ENCODE measurements at places on chromosomes 16 and 17.

- no peak for DNase-seq
Measured at GRCh38 chr17:72945473-72945872, 147.0 kb downstream of the SLC39A11 start.

DNA sequence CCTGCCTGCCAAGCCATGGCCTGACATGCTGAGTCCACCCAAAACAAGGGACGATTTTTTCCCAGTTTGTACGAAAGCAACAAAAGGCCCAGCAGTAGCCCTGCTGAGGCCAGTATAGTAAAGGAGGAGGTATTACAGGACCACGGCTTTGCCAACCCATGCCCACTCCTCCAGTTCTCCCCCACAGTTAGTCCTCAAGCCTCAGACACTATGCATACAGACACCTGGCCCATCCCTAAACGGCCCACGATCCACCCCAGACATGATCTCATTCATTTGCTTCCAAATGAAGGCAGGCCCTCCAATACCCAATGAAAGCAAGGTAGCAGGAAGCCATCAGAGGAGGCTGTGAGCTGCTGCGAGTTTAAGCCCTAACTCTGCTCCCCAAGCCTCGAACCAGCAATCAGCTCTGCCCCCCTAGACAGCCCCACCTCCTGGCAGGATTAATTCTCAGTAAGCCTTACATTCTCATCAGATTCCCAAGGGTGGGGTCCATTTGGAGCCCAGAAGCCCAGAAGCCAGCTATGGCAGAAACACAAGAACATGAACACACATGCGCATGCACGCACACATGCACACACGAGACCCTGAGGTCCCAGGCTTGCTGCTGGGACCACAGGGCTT is 4.9 kb downstream of the HDAC5 start:
- DNase-seq: no peak

- no peak for DNase-seq
Measured at GRCh38 chr17:47957591-47958490, at the start of gene PRR15L. TSS of gene PRR15L (minus strand) at chr17:47957883. CDS start at chr17:47953234, 4,649 bp downstream.

- DNase-seq: no peak
Measured at GRCh38 chr17:41914358-41914766, 4.4 kb downstream of the ACLY start.

DNA sequence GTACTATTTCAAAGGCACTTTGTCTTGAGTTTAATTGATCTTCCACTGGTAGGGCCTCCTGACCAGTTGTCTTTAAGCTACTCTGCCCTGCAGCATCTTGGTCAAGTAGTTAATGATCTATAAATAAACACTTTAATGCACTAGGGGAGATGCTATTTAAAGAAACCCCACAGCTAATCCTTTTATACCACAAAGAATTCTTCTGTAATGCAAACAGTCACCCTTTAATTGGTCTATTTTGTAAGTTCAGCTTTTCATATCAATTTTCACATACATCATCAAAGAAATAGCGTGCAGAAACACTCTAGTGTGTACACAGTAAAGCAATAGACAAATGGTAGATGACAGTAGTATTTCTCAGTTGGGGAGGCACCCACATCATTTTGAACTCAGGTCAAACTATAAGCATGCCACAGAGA is 70.3 kb downstream of the PMP22 start:
- no peak for DNase-seq

DNA sequence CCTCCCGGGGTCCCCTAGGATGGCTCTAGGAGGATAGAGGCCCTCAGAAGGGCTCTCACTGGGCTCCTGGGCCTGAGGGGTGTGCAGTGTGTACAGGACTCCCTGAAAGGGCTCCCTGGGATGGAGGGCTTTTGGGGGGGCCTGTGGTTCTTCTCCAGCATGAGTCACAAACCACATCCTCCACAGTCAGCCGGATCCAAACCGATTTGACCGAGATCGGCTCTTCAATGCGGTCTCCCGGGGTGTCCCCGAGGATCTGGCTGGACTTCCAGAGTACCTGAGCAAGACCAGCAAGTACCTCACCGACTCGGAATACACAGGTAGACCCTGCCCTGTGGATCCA is 4.5 kb downstream of the TRPV2 start:
- peak; percentile 56 for DNase-seq

GRCh38 chr17:9389111-9389527 is 186.5 kb downstream of the STX8 start:
- DNase-seq: no peak

GRCh38 chr16:9300252-9300651 is 208.8 kb downstream of the HAPSTR1 start:
- DNase-seq: no peak

GRCh38 chr17:13076905-13077304 is 59.1 kb upstream of the ELAC2 start:
- DNase-seq: no peak

GRCh38 chr17:28388106-28388505 is 16.6 kb downstream of the SARM1 start:
- no peak for DNase-seq

- no peak for DNase-seq
Measured at GRCh38 chr17:74532115-74532514, 840 bp upstream of the CD300LB start.

GRCh38 chr17:68437979-68438822 is 19.1 kb downstream of the WIPI1 start:
- DNase-seq: peak; percentile 33

- no peak for DNase-seq
Measured at GRCh38 chr17:29930409-29931010, 482 bp upstream of the SSH2 start.

- no peak for DNase-seq
Measured at GRCh38 chr16:72468582-72468981, 296.6 kb upstream of the PMFBP1 start.

DNA sequence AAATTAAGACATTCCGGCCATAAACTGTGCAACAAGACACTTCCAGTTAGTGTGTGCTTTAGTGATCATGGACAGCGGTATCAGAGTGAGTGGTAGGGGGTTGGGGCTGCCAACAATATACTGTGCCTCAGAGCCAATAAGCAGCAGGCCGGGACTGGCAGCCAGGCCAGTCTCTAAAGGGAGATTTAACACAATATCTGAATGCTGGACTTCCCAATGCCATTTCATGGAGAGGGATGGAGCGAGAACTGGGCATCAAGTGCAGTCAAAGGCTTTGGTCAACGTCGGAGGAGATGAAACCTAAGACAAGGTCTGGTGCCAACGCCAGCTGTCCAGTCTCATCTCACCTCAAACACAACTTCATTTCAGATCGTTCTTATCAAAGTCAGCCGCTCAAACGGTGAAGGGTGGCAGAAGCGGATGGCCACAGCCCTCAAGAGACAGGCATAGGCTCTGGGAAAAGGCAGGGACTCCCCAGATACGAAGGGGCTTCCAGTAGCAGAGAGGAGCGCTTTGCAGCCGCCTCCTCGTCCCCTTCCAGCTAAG is 935 bp downstream of the USP32 start:
- DNase-seq: peak; percentile 24

DNA sequence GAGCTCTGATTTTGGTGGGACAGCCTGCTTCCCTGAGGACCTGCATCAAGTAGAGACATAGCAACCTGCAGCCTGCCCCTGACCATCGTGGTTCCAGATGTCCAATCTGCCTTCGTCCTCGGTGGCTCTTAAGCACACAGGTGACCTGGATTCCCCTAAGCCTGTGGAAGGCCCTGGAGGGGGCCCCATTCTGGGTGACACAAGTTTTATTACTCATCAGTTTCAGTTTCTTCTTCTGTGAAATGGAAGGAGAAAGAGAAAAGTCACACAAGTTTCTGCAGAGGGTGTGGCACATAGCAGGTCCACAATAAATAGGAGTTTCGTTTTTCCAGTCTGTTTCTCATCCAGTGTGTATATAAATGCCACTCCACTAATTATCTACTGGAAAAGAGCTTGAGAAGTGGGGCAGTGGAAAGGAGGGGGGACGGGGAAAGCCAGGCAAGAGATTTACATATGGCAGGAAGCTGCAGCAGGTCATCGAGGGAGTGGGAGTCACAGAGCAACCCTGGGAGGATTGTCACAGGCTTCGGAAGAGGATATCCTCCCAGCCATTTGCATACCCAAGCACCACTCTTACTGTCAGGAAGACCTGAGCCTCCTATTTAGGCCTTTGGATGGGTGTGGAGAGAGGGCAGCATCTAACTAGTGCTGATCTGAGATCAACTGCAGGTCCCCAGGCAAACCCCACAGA is 10.0 kb upstream of the NOS2 start:
- peak; percentile 45 for DNase-seq

GRCh38 chr16:30030841-30031413 is at the start of gene TLCD3B:
TSS of gene TLCD3B (minus strand) at chr16:30031271. CDS start at chr16:30030527, 744 bp downstream.
- no peak for DNase-seq

DNA sequence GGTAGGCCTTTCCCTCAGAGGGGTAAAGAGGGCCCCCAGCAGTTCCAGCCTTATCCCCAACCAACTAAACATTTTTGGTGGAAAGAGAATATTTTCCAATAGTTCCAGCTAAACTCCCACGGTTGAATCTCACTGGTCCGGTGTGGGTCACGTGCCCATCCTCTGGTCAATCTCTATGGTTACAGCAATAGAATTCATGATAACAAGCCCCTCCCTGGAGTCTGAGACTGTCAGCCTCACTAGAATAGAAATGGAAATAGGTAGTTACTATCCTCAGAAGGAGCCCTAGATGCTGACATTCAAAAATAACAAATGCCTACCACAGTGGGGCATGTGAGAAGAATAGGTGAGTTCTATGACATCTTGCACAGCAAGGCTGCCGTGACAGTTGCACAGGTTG is 37.5 kb upstream of the LITAF start:
- DNase-seq: no peak

DNA sequence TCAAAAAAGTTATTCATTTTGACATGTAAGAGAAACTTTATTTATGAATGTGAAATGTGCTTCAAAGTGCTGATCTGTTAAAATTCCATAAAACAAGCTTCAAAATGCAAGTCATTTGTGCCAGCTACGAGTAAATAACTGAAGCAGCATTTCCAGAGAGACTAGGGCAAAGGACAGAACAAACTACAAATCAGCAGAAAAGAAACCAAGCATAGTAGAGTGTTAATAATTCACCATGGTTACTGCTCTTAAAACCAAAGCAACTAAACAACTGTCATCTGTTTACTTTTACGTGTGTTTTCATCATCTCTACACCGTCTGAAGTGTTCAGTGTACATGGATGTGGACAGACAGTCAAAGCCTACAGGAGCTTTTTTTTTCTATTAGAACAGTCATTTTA is 1.6 kb upstream of the ASPA start:
- no peak for DNase-seq

- no peak for DNase-seq
Measured at GRCh38 chr16:11788914-11789313, 8.1 kb downstream of the ZC3H7A start.

- DNase-seq: no peak
Measured at GRCh38 chr16:88626646-88627045, 11.7 kb upstream of the IL17C start.

DNA sequence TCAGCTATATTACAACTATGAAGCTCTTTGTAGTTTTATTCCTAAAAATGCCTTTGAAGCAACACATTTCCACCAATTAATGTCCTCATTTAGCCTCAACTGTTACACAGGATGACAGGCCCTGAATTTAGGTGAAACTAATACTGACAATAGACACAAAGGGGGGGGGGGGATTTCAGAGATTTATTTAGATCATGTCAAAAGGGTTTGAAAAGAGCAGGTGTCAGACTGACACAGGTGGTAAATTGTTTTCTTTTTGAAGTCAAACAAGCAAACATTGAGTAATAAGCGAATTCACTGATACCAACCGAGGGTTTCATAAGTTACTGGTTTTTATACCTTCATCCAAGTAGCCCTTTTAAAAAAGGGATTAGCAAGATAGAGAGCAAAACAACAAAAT is 40.8 kb downstream of the KANSL1 start:
- no peak for DNase-seq

DNA sequence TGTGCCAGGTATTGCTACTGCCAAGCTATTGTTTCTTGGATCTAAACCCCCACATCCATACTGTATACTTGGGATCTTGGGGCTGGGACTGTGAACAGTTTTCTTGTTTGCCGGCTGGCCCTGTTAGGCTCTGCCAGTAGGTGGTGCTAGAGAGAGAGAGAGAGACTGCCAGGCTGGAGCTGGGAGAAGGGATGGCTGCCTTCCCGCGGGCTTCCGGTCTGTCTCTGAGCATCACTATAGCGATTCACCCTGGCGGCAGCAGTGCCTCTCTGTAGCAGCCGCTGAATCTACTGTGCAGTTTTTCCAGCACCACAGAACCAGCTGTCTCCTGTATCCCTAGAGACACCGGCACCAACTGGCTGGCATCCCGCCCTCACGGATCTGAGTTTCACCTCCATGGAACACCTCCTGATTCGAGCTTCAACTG is 201.2 kb downstream of the UTP18 start:
- peak; percentile 51 for DNase-seq

DNA sequence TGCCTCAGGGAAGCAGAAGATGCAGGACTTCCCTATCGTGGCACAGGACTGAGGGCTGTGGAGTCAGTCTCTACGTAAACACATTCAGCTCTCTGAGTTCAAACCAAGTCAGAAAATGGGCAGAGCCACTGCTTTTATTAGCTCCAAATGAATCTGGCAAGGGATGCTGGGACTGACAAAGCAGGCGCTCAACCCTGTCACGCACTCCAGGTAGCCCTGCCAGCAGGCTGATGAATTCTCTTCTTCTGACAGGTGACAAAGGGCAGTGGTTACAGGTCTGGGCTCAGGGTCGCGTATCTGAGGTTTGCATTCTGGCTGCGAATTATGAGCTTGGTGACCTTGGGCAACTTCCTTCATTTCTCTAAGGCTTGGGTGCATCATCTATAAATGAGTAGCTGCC is 9.4 kb downstream of the RPH3AL start:
- DNase-seq: no peak

DNA sequence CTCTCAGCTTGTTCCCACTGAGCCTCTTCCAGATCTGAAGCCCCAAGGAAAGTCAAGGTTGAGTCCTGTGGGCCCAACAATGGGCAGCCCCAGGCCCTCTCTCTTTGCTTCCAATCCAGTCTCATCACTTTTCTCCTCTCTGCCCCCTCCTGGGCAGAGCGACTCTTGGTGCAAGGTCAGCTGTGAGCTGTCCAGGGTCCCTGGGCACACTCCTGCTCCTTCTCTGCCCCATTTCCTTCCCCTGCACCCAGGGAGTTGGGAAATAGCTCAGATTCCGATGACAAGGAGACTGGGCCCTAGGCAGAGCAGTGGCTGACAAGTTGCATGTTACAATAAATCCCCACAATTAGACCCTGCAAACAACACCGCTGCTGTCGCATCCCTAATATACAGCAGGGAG is 16.1 kb upstream of the CRHR1 start:
- no peak for DNase-seq

GRCh38 chr16:11302977-11303376 is 21.8 kb upstream of the PRM1 start:
- no peak for DNase-seq

DNA sequence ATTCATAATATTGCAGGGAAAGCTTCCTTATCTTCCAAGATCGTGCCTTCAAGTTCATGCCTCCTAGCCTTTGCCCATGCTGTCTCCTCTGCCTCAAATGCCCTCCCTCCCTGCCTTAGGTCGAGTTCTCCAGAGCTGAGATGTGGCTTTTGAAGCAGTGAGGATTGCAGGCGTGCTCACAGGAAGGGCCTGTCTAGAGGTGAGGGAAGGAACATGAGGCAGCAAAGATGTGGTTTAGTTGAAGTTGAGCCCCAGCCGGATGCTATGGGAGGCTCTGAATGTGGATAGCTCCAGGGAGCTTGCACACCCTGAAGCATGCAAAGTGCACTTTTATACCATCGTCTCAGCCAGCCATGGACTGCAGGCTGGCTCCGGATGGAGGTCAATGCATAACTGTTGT is 754.6 kb upstream of the EEF2KMT start:
- no peak for DNase-seq

Data from stimulated activated CD4-positive, alpha-beta T cell treated with anti-CD3 and anti-CD28 coated beads, Interleukin-2, amount 100 ng/mL, for 24 hours (primary cell).